ENCODE measurements at places on chromosomes 13 and 19.
A peak's percentile ranks its signal among the peaks of the same experiment; 100 is the strongest.

GRCh38 chr19:6802336-6803035 is 30.0 kb downstream of the VAV1 start:
- DNase-seq = no peak

DNA sequence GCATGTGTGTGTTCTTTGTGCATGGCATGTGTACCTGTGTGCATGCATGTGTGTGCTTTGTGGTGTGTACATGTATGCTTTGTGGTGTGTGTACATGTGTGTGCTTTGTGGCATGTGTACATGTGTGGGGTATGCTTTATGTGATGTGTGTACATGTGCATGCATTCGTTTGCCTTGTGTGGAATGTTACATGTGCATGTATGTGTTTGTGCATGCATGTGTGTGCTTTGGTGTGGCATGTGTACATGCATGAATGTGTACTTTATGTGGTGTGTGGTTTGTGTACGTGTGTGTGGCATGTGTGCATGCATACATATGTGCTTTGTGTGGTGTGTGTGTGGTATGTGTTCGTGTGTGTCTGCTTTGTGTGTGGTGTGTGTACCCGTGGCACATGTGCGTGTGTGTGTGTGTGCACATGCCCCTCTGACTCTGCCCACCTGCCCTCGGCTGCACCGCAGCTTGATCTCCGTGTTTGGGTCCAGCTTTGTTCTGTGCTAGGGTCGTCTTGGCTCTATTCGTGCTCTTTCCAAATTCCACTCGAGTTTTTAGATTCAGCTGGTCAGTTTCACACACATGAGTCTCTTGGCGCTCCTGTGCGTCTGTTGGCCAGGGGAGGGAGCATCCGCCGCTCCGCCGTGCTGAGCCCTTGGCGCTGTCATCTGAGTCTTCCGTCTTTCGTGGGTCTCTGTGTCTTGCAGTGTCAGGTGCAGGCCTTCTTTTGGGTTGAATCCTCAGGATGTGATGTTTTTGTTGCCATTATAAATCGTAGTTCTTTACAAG is 46.5 kb upstream of the TFDP1 start:
- DNase-seq = no peak

- no peak for DNase-seq
These were observed 58.5 kb downstream of the DNAJC15 start for GRCh38 chr13:43081866-43082265.

DNA sequence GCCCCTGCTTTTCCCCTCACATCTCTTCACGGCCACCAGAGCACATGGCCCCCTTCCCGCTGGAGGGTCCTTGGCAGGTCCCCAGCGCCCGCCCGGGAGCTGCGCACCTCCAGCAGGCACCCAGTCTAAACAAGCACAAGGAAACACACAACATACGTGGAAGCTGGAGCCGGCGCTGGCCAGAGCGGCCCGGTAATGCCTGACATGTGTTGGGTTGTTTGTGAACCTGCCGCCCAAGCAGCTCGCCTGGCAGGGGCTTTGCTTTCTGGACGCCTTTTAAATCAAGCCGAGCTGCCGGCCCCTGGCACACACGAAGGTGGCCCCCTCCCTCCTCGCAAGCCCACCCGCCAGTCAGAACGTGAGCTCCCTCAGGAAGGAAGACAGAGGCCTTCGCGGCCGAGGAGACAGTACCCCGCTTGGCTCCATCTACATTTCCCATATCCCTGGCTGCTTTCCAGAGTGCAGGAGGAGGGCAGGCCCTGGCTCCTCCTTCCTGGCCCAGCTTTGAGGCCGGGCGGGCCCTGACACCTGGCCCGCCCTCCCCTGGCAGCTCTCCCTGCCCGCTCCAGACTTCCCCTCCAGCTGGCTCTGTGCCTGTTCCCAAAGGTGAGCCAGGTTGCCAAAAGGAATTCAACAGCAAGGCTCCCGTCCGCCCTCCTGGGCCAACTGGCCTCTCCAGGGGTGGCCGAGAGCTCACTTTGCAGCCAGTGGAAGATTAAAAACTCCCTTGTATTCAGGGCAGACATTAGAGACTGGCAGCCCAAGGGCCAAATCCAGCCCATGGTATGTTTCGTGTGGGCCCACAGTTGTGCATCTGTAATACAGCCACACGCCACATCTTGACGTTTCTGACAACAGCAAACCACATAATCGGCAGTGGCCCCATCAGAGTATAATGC is 28.7 kb downstream of the COMP start:
- DNase-seq = peak; percentile 80

DNA sequence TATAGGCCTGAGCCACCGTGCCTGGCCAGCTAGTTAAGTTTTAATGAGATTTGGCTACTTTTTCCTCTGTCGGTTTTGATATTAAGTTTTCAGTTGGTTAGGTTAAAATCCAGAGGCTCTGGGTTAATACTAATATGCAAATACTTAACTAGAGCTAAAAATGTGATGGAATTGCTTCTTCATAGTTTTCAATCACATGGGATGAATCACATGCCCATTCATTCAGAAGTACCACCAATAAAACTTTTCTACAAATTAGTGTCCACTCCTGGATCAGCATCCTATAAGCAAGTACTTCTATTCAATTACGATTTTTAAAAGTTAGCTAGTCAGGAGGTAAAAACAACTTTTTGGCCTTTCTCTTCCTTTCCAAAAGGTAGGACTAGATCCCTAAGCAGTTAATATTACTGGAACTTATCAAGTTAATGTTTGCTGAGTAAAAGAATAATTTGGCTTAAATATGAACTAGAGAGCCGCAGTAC is 4.3 kb downstream of the SLC25A30 start:
- DNase-seq = no peak

- DNase-seq = no peak
These were observed 25.1 kb downstream of the EFNA2 start for GRCh38 chr19:1310853-1311180.

GRCh38 chr19:50362656-50363424 is 2.6 kb downstream of the NAPSA start:
- DNase-seq = no peak

DNA sequence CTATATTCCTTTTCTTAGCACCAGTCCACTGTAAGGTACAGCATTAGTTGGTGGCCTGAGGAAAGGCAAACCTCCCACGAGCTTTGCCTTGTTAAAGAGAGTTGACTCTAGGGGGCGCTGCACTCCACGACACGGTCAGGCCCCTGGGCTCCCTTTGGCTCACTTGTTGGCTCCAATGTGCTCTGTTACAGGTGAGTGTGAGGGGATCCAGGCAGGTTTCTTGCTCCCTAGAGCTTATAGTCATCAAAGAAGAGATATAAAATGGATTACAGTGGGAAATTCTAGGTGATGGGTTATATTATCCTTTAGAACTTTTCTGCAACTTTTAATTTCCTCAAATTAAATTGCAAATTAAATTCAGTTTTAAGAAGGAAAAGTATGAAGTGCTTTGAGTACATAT is 3.7 kb downstream of the WDR87 start:
- peak; percentile 77 for DNase-seq

- no peak for DNase-seq
These were observed 8.1 kb downstream of the URAD start for GRCh38 chr13:27980280-27980998.

DNA sequence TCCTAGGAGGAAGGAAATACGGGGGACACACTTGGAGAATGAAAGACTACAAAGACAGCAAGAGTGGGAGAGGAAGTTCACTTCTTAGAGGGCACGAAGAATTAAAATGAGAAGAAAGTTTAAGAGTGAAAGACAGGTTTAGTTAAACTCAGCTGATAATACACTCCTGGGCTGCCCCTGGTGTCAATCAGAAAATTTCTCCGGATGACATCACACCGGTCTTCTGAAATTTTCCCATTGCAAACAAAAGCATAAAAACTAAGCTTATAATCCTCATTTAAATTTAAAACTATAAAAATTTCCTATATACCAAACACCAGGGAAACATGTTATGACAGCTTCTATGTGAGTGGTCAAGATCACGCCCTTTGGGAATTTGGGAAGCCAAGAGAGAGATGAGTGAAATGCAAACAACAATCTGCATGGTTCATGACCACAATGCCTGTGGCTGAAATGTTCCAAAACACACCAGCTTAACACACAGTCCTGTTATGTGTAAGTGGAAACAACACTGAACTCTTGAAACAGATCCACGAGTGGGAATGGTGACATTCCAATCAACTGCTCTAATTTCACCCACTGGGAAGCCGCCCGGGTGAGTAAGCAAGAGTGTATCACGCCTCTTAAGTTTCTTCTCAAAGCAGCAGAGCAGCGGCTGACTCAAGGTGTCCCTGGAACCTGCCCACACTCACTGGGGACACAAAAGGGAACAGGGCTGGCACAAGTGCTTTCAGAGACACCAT is 49.0 kb downstream of the BRD4 start:
- no peak for DNase-seq

DNA sequence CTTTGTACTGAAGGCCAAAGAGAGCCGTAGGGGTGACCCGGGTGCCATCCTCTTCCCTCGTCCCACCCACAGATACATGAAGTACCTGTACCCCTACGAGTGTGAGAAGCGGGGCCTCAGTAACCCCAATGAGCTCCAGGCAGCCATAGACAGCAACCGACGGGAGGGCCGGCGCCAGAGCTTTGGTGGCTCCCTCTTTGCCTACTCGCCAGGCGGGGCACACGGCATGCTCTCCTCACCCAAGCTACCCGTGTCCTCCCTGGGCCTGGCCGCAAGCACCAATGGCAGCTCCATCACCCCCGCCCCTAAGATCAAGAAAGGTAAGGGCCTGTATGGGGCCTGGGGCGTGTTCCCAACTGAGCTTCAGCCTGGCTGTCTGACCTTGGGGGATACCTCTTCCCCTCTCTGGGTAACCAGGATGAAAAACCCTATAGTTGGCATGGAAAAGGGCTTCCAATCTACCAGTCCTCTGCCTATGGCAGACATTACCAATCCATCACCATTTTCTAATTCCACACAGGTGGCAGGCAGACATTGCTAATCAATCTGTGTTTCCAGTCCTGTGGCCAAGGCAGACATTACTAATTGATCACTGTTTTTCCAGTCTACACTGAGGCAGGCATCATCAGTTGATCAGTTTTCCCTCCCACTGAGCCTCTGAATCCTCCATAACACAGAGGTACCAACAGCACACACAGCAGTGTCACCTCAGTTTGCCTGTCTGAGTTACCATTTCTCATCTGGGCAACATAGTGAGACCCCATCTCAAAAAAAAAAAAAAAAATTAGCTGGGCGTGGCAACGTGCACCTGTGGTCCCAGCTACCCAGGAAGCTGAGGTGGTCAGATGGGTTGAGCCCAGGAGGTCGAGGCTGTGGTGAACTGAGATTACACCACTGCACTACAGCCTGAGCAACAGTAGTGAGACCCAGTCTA is 19.1 kb upstream of the WDR18 start:
- no peak for DNase-seq

GRCh38 chr19:47020992-47021496 is 1.4 kb downstream of the NPAS1 start:
- no peak for DNase-seq

DNA sequence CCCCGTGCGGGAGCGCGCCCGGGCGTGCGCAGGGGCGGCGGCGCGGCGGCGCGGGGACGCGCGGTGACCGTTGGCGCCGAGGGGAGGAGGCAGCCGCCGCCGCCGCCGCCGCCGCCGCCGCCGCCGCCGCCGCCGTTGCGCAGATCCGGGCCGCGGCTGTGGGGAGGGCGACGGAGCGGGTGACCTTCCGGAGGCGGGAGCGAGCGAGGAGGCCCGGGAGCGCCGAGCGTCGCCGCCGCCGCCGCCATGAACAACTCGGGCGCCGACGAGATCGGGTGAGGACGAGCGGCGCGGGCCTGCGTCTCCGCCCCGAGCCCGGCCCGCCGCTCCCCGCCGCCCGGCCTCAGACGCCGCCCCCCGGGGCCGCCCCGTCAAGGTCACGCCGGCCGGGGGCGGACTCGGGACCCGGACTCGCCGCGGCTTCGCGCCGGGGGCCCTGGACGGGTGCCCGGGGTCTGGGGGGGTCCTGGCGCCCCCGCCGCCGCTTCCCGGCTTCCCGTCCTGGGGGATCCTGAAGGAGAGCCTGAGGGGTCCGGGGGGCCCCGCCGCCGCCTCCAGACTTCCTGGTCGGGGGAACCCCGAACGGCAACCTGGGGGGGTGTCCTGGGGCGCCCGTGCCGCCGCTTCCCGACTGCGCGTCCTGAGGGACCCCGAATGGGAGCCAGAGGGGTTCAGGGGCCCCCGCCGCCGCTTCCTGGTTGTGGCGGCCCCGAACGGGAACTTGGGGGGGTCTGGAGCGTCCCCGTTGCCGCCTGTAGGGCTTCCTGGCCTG is at the start of gene DAZAP1:
DAZAP1 (plus strand) TSS at position 59 of the 772 bp plus-strand sequence; CDS start at position 247, 188 bp downstream.
- DNase-seq = no peak

GRCh38 chr13:95494082-95494681 is 58.3 kb upstream of the CLDN10 start:
- peak; percentile 35 for DNase-seq

DNA sequence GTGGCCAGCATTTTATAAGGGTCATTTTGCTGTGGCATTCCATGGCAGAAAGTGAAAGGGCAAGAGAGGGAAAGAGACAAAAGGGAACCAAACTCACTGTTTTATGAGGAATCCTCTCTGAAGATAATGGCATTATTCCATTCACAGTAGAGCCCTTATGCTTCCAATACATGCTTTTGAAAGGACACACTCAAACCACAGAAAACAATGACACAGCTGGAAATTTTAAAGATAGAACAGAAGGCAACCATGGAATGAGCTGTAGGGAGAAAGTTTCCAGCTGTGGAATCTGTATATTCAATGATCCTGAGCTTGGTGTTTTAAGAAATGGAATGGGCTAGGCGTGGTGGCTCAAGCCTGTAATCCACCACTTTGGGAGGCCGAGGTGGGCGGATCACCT is 677.4 kb downstream of the SLITRK1 start:
- no peak for DNase-seq

GRCh38 chr19:292951-293350 is 1.7 kb upstream of the PLPP2 start:
- no peak for DNase-seq

- no peak for DNase-seq
These were observed 195.8 kb upstream of the KLF12 start for GRCh38 chr13:74329962-74330361.

GRCh38 chr13:101757446-101758039 is 305.1 kb downstream of the ITGBL1 start:
- DNase-seq = peak; percentile 19

DNA sequence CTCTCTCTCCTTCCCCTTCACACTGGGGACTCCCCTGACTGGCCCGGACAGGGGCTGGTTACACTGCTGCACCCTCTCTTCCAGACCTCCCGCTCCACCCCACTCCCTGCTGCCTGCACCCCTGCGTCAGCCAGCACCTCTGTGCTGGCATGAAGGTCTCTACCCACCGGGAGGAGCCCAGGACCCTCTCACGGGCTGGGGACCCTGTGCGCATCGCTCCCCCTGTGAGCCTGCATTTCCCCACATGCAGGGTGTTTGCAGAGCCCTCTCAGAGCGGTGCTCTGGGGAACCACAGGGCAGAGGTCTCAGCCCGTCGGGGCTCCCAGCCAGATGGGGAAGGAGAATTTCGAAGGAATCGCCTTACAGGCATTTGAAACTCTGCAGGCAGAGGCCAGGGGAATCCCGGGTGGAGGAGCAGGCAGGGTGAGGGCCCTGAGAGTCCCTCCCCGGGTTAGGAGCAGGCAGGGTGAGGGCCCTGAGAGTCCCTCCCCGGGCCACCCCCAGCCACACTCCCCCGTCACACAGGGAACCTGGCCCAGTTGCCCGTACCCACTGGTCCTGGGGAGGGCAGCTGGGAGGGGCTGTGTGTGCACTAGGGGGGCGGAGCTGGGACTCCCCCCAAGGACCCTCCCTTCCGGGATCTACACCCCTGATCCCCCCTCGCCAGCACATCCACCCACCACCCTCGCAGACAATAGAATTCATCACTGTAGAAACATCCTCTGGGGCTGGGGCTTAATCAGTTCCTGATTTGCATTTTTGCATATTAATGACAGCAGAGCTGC is 16.3 kb upstream of the TCF3 start:
- DNase-seq = no peak
